SJSA1 (cell line): ENCODE measurements at places on chromosomes 2 and 18.

- peak; percentile 92 for DNase-seq
Measured at GRCh38 chr18:44826418-44827259, 146.0 kb downstream of the SETBP1 start.

DNA sequence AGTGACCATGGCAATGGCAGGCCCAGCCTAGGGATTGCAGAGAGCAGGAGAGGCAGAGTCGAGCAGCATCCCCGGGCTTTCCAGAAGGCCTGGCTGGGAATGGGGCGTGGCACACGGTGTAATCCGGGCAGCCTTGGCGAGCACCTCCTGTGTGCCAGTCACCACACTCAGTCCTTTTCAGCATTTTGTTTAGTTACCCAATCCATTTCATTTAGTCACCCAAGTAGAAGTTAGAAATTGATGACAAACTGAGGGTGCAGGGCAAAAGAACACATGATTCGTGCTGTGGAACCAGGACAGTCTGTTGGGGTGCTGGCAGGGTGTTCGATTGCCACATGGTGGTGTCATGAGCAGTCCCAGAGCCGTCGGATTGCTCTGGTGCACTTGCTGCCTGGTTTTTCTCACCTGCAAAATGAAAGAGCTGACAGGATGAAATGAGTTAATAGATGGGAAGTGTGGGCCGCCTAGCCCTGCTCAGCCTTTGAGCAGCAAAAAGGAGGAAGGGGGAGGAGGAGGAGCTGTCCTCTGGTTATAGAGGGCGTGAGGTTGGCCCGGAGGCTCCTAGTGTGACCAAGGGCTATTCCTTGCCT is 299.4 kb downstream of the AGAP1 start:
- no peak for DNase-seq

DNA sequence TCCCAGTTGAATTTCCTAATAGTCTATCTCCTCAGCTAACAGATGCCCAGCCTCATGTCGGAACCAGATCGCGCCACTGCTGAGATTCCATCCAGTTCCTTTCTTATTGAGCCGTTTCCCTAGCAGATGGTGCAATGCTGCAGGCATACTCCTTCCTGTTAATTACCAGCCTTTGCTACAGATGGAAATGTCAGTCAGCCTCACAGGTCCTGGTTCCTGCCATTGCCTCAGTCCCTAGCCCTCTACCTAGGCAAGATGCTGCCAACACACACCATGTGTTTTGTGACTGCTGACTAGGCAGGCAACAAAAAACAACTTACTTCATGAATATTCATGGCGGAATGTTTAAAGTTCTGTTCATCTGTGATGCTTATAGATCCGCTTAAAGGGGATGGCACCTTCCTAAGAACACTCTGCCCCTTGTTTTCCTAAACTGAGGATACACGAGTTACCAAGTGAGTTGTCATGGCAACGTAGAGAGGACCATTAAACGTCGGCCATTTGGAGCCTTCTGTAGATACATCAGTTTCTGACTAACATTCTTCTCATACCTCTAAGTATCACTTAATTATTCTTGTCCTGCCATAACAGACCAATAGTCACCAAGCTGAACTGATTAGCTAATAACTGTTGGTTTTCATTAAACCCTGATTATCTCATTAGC is 749.5 kb downstream of the RNF144A start:
- DNase-seq, result no peak

DNA sequence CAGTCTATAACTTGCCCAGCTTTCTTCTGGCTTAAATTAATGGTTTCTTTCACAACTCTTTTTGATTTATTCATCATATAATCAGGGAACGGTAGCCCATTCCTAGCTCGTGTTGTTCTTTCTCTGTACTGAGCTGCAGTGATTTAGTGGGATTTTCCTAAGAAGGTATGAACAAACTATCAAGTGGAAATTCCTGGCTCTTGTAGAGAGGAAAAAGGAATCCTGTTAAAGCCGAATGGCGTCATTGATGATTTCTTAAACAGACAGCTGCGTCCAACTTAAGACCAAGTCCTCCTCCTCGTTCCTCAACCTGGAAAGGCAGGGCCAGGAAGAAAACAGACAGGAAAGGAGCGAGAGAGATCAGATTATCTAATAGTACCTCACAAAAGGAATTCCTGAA is 69.2 kb upstream of the CABLES1 start:
- DNase-seq, result no peak

DNA sequence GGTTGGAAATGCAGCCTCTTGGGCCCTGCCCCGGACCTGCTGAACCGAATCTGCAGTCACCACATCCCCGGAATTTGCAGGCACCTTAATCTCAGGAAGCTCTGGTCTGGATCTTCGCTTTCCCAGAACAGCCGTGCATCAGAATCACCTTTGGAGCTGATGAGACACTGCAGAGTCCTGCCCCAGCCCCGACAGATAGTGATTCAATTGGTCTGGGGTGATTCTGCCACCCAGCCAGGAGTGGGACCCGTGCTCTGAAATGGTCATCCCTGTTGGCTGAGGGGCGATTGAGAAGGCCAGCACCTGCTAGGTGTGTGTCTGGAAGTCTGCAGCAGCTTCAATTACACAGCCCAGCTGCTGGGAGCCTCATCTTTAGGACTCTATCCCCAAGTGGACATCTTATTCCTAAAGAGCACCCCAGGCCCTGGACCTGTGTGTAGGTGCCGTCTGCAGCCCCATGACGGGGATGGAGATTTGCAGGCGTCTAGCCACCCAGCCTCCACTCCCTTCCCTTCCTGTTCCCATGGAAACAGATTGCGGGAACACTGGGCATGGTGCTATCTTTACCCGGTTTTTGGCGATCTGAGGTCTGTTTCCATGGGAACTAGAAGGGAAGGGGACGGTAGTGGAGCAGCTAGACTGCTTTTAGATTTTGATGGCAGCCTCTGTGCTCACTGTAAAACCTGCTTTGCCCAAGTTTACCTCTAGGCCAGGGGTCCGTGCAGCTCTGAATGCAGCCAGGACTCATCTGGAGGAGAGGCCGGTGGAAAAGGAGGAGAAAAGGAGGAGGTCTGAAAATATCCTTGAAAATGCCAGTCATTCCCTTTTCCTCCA is 156.1 kb downstream of the LDLRAD4 start:
- DNase-seq, result no peak

DNA sequence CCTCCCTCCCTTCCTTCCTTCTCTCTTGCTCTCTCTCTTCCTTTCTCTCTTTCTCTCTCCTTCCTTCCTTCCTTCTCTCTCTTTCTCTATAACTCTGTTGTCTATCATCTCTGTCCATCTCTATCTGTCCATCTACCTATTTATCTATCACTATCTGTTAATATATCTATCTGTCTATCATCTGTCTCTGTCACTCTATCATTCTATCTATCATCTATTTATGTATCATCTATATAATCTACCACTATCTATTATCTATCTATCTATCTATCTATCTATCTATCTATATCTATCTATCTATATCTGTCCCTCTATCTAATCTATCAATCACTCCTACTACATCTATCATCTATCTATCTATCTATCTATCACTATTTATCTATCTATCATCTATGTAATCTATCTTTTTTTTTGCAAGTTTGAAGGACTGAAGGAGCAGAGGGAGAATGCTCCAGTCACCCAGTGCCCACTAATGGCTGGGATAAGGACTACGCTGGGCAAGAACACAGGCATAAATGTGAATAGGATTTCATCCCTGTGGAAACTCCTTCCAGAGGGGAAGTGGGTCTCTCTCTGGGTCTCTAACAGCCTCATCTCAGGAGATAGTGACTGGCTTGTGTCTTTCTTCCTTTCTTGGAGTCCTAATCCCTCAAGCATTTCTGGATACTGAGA is 427.0 kb downstream of the LPIN1 start:
- no peak for DNase-seq
